ENCODE measurements at places on chromosomes 6 and 20.

DNA sequence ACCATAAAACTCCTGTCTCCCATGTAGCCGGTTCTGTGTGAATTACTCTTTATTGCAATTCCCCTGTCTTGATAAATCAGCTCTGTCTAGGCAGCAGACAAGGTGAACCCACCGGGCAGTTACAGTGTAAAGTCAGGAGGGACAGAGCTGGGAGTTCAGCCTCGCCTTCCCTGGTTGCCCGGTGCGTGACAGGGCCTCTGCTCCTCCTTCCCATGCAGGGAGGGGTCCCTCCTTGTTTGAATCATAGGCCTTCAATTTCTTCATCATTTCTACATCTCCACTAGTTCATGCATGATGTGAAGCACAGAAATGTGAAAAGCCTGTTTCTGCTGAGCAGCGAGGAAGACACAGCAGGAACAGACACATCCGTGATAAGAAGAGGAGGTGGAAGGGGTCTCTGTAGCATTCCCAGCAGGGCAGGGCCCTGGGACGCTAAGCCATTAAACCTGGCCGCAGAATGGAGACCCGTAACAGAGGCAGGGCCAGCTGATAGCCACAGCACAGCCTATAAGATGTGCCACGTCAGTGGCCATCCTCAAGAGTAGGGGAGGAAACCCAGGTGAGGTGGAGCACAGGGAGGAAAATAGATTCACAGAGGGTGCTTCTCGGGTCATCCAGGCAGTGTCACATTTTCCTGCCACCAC lies 106.7 kb upstream of the CST7 start:
- DNase-seq: no peak

DNA sequence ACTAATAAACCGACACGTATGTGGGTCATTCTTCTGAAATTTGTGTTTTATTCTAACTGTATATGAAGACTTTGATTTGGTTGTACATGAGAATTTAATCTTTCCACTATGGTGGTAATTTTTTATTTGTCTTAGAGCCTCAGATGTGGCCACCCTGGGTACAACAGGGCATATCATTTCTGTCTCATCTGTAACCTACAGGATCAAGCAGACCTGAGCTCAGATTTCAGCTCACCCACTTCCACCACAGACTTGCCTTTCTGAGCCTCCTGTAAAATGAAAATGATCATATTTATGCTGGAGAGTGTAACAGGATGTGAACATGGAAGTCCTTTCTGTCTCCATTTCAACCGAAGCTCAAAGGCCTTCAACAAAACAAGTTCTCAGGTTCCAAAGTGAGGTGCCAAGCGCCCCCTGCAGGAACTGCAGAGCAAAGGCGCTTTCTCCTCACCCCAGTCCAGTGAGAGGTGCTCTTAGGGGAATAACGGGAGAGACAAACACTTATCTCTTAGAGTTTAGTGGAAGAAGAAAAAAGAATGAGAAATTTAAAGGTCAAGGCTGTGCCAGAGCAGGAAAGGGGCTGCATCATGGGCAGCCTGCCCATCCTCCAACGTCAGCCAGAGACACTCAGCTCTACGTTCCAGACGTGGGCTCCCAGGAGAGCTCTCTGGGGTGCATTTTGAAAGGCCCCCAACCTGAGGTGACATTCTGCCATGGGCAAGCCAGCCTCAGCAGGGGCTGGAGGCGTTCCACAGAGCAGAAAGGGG lies 23.0 kb upstream of the CD24 start:
- DNase-seq: peak; percentile 26

DNA sequence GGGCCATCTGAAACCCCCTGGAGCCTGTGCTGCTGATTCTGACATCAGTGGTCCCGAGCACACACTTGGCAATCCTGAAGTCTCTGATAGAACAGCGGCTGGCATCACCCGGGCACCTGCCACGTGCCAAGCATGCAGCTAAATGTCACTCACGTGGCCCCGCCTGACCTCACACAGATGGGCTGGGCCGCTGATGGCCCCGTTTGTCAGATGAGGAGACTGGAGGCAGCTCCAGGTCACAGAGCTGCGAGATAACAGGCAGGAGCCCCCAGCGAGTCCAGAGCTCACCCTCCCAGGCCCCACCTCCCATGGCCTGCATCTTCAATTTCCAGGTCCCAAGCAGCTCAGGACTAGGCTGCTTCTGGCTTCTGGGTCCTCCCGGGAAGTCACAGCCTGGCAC lies 67.2 kb downstream of the YTHDF1 start:
- DNase-seq: no peak

- DNase-seq: no peak
Measured at GRCh38 chr6:151180330-151181048, 59.3 kb upstream of the AKAP12 start.

DNA sequence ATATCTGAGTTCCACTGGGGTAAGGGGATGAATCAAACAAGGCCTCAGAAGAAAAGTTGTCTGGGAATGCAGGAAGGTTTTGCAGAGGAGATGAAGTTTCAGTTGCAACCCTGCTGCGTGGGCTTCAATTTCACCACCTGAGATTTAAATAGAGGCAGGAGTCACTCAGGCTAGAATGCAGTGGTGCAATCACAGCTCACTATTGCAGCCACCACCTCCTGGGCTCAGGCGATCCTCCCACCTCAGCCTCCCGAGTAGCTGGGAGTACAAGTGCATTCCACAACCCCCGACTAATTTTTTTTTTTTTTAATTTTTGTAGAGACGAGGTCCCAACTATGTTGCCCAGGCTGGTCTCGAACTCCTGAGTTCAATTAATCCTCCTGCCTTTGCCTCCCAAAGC lies 1.5 kb upstream of the ZNF165 start:
- DNase-seq: no peak

- DNase-seq: no peak
Measured at GRCh38 chr6:165571068-165571682, 91.9 kb downstream of the PDE10A start.

GRCh38 chr6:134029495-134030455 lies 22.6 kb downstream of the SLC2A12 start:
- DNase-seq: no peak

All from progenitor cell of endocrine pancreas (in vitro differentiated cells).